ENCODE measurements at places on chromosomes 1 and 21.
A peak's percentile ranks its signal among the peaks of the same experiment; 100 is the strongest.

DNA sequence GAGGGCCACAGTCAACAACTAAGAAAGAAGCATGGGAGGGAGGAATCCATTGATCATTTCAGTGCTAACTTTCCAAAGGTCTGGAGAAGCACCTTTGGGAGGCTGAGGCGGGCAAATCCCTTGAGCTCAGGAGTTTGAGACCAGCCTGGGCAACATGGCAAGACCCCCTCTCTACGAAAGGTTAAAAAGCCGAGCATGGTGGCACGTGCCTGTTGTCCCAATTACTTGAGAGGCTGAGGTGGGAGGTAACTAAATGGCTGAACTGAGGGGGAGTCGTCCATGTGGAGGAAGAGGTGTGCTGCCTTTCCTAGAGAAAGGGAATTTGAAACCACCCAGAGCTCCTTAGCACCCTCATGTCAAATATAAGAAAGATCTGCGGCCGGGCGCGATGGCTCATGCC, 16.2 kb downstream of the MASP2 start:
- DNase-seq = no peak

DNA sequence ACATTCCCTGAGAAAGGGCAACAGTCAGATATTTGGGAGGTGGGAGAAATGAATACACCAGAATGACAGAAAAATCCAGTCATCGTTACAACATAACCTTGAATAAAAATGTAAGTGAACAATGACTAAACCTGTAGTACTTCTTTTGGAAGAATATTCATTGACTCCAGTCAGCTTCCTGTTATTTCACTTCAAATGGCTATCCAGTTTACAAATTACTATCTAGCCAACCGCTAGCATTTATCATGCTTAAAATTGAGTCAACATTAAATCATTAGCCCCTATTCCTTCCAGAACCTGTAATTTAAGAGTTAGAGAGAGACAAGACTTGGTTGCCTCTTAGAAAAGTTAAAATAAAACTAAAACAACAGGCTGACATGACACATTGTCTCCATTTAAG, 33.6 kb downstream of the WLS start:
- DNase-seq = no peak

- DNase-seq = peak; percentile 47
These were observed 55.0 kb upstream of the PAX7 start for GRCh38 chr1:18575620-18576019.

DNA sequence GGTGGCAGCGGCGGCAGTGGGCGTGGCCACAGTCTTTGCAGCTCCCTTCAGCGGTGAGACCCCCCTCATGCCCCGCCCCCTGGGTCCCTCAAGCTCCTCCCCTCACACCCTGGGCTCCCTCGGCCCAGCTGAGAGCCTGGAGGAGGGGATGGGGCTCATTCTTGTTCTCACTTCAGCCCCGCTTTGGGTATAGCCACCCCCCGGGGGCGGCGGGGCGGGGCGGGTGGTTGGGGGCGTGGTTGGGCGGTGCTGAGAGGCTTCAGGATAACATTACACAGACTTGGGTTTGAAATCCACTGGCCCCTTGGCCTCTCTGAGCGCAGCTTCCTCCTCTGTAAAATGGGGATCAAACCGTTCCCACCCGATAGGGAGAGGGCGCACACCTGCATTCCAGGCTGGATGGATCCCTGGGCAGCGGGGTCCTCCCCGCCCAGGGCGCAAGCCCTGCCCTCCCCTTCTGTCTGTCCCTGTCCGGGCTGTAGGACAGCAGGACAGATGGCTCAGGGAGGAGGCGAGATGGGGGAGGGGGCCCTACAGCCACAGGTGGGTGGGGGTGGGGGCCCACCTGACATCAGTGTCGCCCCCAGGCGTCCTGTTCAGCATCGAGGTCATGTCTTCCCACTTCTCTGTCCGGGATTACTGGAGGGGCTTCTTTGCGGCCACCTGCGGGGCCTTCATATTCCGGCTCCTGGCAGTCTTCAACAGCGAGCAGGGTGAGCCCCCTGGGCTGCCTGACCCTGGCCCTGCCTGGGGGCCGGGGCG, 5.1 kb downstream of the CLCNKA start:
- DNase-seq = peak; percentile 43

GRCh38 chr1:67469431-67469830, 39.2 kb upstream of the SERBP1 start:
- no peak for DNase-seq

DNA sequence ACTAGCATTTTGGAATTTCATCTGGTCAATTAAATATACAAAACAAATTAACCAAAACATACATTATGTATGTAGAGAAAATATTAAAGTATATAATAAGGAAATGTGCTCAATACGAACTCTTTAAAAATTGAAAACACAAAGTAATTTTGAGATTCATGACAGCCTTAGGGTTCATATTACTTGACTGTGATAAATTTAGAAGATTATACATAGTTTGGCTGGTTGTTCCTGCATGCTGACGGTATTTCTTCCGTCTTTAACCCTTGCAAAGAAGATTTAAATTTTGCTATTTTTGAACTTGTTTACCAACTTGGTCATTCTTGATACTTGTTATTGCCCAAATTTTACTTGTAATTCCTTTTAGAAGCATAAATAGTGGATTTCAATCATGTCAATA, 298.2 kb downstream of the NFIA start:
- no peak for DNase-seq

DNA sequence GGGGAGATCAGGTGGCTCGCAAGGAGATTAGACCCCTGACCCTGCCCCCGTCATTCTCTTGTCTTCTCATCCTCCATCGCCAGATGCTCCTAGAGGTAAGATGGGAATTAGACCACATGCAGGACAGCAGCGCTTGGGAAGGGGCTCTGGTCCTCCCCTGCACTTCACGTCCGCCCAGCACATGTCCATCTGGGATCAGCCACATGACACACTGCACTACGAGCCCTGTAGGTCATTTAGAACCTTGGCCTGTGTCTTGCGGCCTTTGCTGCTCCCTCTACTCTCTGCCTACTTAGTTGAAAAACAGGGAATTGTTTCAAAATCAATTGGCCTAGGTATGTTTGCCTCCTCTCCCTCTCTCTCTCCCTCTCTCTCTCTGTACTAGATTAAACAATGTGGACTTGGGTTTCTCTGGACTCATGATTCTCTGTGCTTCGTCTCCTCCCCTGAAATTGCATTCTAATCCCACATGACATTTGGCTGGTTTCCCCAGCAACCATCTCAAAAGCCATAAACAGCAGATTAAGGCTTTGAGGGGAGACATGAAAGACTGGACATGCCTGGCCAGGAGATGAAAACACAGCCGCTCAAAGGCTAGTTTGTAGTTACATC, 3.8 kb upstream of the NCMAP start:
- no peak for DNase-seq

DNA sequence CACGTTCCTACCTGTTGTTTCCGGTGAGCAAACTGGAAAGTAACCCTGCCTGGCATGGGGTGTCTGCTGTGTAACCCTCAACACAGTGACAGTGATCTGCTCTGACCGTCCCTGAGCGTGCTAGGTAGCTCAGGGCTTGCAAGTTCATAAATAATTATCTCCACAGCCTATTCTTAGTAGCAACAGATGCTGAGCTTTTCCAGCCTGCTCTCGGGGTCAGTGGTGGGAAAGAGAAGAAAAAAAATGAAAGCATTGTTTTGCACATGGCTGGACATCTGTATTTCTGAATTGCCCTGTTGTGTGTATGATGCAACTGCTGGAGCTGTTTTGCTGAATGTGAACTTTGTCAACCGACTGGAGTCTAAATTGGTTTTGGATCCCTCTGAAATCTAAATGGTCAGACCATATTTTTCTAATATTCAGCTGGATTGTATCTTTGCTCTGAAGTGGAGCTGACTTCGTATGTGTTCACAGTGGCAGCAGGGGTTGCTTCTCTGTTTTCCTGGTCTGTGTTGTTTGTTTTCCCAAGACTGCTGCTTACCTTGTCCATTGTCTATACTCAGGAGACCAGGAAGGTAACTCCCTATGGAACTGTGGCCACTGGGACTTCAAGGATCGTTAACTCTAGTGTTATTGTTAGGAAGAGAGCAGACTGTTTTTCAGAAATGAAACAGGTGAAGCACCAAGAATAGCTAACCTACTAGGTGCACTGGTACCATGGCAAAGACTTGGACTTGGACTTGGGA, 27.0 kb downstream of the TGFB2 start:
- no peak for DNase-seq

GRCh38 chr1:36433102-36433501, 17.1 kb downstream of the OSCP1 start:
- no peak for DNase-seq

DNA sequence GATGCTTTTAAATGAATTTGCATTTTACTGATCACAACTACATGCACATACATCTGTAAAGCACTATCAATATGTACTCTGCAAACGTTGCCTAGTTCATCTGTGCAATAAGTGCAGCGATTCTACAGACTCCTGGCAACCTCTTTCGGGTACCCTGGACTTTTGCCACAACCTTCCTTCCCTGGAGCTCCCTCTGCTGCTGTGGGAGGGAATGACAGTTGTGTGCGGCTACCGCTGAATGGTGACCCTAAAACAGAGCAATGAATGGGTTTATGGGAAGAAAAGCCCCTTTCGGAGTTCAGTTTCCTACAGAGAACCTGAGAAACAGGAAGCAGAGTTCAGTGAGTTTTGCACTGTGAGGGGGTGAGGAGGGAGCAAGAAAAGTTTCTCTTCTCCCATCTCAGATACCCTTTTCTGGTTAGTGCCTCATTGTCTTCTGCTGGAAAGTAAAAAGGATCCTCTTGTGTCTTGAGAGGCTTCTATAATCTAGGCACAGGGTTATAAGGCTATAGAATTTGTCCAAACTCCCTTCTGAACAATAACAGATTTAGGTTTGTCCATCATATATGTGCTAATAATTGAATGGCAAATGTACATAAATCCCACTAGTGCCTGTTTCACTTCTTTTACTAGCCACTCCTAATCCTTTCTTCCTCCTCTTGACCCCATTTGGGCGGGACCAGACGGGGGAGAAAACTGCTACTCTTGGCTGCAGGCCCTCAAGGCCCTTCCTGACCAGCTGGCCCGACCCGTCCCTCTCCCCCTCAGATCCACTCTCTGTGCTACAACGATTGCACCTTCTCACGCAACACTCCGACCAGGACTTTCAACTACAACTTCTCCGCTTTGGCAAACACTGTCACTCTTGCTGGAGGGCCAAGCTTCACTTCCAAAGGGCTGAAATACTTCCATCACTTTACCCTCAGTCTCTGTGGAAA, 19.8 kb upstream of the SARS1 start:
- DNase-seq = peak; percentile 47

DNA sequence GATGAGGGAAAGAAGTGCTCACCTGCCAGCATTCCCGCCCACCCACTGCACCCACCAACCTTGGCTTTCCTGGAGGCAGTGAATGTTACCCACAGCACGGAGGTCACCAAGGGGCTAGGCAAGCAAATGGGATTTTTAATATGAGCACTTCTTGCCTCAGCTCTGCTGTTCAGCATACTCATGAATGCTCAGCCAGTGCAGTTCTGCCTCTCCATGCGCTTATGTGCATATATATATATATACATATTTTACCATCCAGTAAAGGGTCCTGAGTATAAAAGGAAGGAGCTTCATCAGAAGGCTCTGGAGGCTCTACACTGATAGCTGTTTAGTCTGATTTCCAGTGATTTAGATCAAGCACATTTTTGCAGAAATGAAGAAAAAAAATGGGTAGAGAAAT, 366.9 kb downstream of the SIPA1L2 start:
- no peak for DNase-seq

- no peak for DNase-seq
These were observed 44.6 kb downstream of the ZSCAN20 start for GRCh38 chr1:33516891-33517567.

DNA sequence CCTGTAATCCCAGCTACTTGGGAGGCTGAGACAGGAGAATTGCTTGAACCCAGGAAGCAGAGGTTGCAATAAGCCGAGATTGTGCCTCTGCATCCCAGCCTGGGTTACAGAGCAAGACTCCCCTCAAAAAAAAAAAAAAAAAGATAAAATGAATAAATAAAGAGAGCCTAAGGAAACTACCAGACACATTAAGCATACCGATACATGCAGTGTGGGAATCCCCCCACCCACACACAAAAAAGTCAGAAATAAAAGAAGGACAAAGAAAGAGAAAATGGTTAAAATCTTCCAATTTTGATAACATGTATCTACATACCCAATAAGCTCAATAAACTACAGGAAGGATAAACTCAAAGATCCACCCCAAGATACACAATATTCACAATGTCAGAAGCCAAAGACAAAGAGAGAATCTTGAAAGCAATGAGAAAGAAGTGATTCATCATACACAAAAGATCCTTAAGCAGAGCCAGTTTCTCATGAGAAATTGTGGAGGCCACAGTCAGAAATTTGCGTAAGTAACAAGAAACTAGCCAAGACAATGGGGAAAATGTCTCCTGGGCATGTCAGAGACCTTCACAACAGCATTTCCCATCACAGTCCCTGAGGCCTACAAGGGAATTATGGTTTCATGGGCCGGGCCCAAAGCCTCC, 1197.0 kb downstream of the AMY1C start:
- DNase-seq = no peak

DNA sequence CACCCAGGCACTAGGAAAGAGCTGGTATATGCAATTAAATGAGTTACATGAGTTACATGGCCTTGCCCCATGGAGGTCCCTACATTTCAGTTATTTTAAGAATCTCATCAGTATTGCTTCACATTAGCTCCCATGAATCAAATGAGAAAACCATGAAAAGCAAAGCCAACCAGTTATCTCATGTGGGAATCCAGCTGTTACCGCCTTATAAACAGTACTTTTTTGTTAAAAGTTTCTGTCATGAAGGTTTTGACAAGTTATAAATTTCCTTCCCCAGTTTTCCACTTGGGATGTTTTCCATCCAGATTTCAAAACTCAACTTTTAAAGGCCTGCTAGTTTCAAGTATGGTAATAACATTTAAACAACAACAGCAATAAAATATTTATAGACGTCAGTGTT, 544.8 kb downstream of the NUF2 start:
- no peak for DNase-seq

DNA sequence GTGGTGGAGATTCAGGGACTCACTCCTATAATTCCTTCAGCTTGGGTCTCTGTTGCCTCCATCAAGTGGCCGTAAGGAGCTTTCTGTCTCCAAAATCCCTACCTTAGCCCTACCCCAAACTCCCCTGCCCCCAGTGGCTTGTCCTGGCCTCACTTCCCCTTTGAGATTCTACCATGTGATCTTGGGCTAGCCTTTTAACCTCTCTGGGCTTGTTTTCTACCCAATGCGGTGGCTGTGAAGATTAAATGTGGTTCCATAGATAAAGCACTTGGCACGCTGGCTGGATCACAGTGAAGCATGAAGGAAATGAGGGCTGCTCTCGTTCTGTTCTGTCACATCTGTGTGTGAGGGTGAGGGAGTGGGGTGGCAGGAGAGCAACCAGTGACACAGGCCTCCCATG, 43.6 kb downstream of the FAAH start:
- DNase-seq = no peak

- DNase-seq = no peak
These were observed 18.2 kb upstream of the KCNK2 start for GRCh38 chr1:215064327-215064726.

All from stimulated activated CD4-positive, alpha-beta T cell treated with anti-CD3 and anti-CD28 coated beads, Interleukin-1b, Interleukin-23, amount 100 ng/mL, for 4 hours (primary cell).